ENCODE measurements at places on chromosomes 16 and 17.

- DNase-seq = no peak
These were observed 19.2 kb downstream of the STRADA start for GRCh38 chr17:63722403-63722802.

DNA sequence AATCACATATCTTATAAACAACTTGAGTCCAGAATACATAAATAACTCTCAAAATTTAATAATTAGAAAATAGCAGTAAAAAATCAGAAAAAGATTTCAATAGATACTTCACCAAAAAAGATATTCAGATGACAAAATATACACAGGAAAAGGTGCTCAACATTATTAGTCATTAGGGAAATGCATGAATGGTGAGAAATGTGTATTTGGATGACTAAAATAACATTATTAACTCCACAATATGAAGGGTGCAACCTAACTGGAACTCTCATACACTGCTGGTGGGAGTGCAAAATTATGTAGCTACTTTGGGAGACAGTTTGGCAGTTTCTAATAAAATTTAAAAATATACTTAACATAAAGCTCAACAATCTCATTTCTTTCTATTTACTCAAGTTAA lies 262.3 kb upstream of the AXIN2 start:
- DNase-seq = no peak

GRCh38 chr17:80327518-80327917 lies 66.9 kb downstream of the RNF213 start:
- DNase-seq = no peak

DNA sequence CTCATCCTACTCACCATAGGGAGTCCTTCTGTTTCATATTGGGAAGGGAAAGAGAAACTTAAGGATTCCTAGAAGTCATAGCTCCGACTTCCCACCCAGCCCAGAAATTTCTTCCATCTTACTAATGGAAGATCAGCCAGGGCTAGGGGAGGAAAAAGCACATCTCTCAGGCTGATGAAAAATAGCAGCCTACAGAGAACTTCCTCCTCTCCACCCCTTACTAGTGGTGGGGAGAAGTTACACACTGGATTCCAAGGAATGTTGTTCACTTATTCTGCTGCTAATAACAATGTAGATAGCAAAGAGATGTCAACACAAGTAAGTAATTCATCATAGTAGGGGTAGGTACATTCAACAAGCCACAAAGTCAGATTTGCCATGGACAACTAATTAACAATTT lies 94.4 kb downstream of the SPACA3 start:
- DNase-seq = no peak

GRCh38 chr16:86227801-86228200 lies 282.5 kb upstream of the FOXF1 start:
- DNase-seq = no peak

DNA sequence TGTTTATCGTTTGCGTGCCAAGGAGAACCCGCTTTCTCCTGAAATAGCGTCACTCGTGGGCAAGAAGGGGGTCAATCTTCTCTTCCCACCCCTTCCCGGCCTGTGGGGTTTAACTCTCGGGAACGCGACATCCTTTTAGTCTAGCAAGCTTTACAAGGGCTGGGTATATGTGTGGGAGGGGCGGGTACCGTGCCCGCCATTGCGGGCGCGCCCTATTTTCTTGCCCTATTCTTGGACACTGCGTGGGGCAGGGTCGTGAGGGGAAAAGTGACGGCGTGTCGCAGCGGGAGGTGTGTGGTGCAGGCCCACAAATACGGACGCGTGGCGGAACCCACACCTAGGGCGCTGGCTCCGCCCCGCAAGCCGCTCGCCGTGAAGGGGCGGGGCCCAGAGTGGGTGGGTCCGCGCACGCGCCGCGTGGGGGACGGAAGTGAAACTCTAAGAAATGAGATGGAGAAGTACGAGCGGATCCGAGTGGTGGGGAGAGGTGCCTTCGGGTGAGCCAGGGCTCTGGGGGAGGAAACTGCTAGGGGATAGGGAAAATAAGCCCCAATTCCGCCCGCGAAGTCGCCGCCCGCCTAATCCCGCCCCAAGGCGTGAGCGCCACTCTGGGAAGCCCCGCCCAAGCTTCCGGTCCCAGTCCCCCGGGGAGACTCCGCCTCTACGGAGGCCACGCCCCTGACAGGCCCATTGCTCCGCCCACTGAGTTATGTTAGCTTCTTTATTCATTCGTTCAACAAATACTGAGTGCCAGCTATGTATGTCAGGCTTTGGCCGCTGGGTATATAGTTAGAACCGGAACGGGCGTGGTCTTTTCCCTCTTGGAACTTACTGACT lies at the start of gene NEK8:
Gene NEK8 (plus strand): TSS at position 425 of the 837 bp plus-strand sequence. CDS start 26 bp downstream, at position 451.
- DNase-seq = peak; percentile 98

DNA sequence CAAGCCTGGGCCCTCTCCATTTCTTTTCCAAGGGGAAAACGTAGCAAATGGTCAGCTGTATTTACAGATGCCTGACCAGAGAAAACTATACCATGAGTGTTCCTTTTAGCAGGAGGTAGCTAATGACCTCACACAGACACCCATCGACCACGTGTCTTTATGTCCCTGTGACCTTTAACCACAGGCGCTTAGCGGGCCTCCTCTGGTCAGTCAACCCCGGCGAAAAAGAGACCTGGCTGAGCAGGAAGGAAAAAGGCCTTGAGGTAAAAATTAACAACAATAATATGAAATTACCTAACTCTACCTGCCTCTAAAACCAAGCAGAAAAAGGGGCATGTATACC lies 9.1 kb downstream of the NUDT16L1 start:
- DNase-seq = no peak

DNA sequence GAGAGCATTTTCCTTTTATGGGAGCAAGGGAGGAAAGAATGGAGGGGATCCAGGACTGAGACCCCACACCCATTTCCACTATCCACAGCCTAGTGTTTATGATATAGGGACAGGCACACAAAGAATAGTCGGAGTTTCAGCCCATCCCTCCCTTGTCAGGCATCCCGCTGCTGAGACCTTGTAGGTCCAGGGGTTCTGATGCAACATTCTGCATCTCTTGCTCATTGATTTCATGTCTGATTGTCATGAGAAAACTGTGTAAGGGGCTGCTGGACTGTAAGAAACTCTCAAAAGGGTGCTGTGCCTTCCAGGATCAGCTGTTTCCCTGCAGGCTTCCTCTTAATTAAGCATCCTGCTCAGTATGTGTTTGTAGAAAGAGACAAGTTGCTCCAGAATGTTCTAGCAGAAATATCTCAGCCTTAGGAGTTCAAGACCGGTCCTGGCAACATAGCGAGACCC lies 5.3 kb upstream of the POLR3E start:
- DNase-seq = no peak

- DNase-seq = no peak
These were observed 15.4 kb downstream of the OTOP3 start for GRCh38 chr17:74951065-74951464.

DNA sequence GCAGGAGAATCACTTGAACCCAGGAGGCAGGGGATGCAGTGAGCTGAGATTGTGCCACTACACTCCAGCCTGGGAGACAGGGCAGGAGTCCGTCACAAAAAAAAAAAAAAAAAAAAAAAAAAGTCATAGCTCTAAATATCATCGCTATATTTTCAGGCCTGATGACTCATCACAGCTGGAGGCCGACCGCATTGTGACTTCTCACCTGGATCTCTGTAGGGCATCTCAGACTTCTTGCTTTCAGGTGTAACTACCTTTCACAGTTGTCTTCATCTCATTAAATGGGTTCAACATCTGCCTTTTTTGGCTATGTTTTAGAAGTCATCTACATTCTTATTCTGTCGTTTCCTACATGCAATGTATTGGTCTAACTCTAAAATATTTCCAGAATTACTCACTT lies 353.1 kb upstream of the MON1B start:
- DNase-seq = no peak

DNA sequence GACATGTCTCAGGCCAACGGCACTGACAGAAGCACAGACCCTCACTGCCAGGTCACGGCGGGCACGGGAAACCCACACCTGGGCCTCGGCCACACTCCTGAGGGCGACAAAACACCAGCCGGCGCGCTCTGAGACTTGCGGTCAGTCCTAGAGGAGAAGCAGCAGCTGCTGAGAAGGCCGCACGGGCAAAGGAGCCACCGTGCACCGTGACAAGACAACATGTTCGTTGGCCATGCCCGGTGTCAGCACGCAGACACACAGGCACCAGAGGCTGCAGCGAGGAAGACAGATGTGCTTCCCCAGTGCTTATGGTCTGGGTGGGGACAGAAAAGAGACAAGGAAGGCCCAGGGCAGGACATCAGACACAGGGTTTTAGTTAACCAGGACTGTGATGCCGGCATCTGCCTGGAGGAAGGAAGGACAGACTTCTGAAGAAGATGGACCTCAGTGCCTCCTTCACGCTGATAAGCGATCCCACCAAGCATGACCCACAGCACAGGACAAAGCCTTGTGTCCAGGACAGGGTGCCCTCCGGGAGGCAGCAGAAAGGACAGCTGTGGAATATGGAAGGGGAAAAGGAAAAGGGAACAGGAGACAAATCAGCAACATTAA lies 84.0 kb downstream of the ANKRD11 start:
- DNase-seq = no peak

DNA sequence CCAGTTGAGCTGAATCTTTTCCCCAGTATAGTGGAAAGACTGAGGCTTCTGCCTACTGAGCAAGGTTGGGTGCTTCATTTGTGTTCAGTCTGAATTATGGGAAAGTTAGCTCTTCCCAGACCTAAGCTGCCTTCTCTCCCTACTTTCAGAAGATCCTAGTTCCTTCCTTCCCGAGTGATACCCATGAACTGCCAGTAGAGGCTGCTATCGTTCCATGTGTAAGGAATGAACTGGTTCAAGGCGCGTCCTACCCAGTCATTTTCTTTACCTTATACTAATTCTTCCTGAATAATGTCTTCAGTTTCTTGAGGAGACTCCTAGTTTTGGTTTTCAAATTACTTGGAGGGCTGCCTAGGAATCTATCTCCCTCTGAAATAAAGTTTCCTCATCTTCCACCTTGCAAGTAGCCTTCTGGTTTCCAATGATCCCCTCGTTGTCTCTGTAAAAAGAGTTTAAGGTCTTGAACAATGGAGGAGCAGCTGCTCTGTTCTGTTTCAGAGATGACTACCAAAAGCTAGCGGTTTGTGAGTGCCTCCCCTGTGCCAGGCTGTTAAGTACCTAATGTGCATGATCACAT lies 934 bp upstream of the AOC2 start:
- no peak for DNase-seq

- DNase-seq = peak; percentile 56
These were observed 18.0 kb downstream of the FAM234A start for GRCh38 chr16:252366-253337.

- DNase-seq = no peak
These were observed 3.2 kb downstream of the TERB1 start for GRCh38 chr16:66798161-66798560.

GRCh38 chr17:3962217-3962964 lies 1.8 kb downstream of the ATP2A3 start:
- DNase-seq = no peak

DNA sequence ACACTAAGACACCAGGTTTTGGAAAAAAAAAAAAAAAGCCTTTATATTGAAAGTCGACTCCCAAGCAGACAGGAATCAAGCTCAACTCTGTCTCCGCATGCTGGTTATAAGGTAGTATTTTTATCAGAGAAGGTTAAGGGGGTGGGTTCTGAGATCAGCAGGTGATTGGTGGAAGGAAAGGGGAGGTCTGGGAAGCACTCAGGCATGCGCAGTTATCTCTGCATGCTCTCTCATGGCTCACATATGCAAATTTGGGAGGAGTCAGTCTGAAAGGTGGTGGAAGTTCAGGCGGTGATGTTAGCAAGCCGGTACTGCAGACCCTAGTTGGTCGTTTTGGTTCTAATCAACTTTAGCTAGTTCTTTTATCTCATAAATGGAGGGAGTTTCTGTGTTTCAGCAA lies 357.6 kb upstream of the C16orf82 start:
- no peak for DNase-seq

DNA sequence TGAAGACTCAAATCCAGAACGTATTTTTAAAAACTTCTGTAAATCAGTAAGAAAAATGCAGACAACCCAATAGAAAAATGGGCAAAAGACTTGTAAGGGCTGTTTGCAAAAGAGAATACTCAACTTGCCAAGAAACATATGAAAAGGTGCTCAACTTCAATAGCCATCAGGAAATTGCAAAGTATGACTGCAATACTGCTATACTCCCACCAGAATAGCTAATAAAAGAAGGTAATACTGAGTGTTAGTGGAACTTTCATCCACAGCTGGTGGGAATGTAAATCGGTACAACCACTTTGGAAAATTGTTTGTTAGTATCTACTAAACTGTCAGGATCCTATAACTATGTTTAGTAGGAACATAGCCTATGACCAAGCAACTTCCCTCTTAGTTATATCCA lies 48.1 kb downstream of the TBX4 start:
- DNase-seq = no peak

GRCh38 chr16:13324851-13325250 lies 423.5 kb downstream of the SHISA9 start:
- DNase-seq = no peak

DNA sequence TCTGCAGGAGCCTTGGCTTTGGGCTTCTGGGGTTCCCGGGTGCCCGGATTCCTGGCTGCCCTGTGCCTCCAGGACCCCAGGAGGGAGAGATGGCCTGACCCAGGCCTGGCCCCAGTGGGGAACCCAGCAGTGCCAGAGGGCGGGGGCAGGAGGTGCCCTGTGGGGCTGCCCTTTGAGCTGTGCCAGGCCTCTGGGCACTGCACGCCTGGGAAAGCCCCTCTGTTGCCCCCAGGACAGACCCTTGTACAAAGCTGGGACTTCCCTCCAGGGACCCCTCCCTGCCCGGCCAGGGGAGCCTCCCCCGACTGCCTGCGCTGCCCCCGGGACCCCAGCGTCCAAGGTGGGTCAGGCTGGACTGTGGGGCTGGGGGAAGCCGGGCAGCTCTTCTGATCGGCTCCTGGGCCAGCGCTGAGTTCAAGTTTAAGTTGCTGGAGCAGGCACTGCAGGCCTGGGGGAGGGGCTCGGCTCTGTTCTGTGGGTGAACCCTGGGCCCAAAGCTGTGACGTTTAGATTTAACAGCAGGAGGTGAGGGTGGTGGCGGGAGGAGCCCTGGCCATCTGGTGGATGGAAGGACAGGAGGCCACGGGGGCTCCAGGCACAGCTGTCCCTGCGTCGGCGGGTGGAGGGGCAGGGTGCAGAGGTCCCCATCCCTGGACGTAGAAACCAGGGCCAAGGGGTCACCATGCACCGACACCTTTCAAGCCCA lies 27.6 kb upstream of the C1QTNF8 start:
- no peak for DNase-seq

GRCh38 chr16:89489898-89490438 lies 393 bp downstream of the ANKRD11 start:
- DNase-seq = no peak

GRCh38 chr17:4272213-4272971 lies 8.6 kb upstream of the ANKFY1 start:
- no peak for DNase-seq

DNA sequence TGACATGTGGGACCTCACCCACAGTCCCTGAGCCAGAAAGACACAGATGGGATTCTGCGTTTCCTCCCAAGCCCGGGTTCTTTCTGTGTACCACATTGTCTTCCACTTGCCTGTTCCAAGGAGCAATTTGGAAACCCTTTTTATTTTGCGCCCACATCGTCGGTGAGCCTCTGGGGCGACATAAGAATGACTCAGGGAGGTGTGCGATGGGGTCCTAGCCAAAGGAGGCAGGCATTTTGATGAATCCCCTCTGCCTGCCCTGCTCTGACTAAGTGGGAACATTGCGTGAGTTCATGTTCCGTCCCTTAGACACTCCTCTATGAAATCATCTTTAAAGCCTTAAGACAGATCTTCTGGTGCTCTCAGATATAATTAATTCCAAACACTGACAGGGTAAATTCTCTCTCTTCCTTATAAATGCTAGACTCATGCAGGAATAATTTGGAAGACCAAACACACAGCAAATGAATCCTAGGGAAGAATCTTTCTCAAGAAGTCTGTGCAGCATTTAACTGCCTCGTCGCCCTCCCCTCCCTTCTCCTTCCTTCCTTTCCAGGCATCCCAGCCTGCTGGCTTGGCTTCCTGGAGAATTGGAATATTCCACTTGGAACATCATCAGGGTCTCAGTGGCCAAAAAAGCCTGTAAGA lies 52.7 kb upstream of the FOXF1 start:
- DNase-seq = no peak

Data from naive thymus-derived CD4-positive, alpha-beta T cell (primary cell).